Type B pancreatic cell (in vitro differentiated cells): ENCODE measurements at places on chromosomes 12 and 14. TPM values are rescaled to one million over a fixed set of nuclear protein-coding genes. Genes with fewer than 3 reads are reported as not detected.

C12orf50 gene
- total RNA-seq = 0.17 TPM in 1 of 2 replicates, not detected in the other

DNA sequence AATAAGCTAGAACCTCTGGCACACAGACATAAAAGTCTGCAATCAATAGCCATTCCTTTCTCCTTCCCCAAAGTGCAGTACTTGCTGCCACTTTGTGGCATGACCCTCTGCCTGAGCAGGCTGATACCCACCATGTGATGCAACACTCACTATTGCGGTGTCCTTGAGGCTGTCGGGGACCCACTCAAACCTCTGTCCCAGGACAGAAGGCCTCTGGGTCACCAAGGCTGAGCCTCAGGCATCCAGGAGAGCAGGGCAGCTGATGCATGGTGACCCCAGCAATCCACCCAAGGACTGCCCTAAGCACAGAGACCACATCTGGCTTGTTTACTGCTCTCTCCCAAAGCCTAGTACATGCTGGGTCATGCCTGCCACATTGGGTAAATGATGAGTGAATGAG lies 114.2 kb downstream of the DPF3 start:
- H3K27ac ChIP-seq = no peak overlapping the region
- H3K4me1 ChIP-seq = peaks cover 23% of the 10 kb centered on the region
- H3K4me3 ChIP-seq = no peak overlapping the region
- DNase-seq = peak; percentile 22
- no peaks in the 10 kb centered on the region for H3K27me3 ChIP-seq
- peaks cover 5% of the 10 kb centered on the region for H3K36me3 ChIP-seq

NTS gene
- 75.7 and 117 TPM in 2 replicates for total RNA-seq

PKP2 gene
- total RNA-seq = 29.5 and 116 TPM in 2 replicates

GRCh38 chr12:26069796-26070195 lies 55.0 kb downstream of the BHLHE41 start:
- no peak overlapping the region for H3K4me3 ChIP-seq
- no peak overlapping the region for H3K27ac ChIP-seq
- DNase-seq = no peak
- H3K27me3 ChIP-seq = no peaks in the 10 kb centered on the region

PTPRR gene
- total RNA-seq = 0.77 and 0.95 TPM in 2 replicates

GALNT8 gene
- 5.2 and 7.1 TPM in 2 replicates for total RNA-seq

AQP2 gene
- total RNA-seq = 0.55 TPM in 1 of 2 replicates, not detected in the other

GPRC5D gene
- 5.5 TPM in 1 of 2 replicates, not detected in the other for total RNA-seq

- no peaks in the 10 kb centered on the region for H3K36me3 ChIP-seq
- DNase-seq = no peak
- peaks cover 17% of the 10 kb centered on the region for H3K27me3 ChIP-seq
- no peak overlapping the region for H3K4me3 ChIP-seq
These were observed 375.3 kb downstream of the C12orf75 start for GRCh38 chr12:105705765-105706164.

ADAMTS20 gene
- total RNA-seq = 1.2 and 3.1 TPM in 2 replicates

- DNase-seq = no peak
- H3K27me3 ChIP-seq = peaks cover 3% of the 10 kb centered on the region
- no peak overlapping the region for H3K4me3 ChIP-seq
- peaks cover 18% of the 10 kb centered on the region for H3K36me3 ChIP-seq
- H3K4me1 ChIP-seq = peaks cover 22% of the 10 kb centered on the region
These were observed 113.1 kb upstream of the FKBP4 start for GRCh38 chr12:2681450-2682205.

ZNF641 gene
- total RNA-seq = 9.5 and 19.4 TPM in 2 replicates

DNA sequence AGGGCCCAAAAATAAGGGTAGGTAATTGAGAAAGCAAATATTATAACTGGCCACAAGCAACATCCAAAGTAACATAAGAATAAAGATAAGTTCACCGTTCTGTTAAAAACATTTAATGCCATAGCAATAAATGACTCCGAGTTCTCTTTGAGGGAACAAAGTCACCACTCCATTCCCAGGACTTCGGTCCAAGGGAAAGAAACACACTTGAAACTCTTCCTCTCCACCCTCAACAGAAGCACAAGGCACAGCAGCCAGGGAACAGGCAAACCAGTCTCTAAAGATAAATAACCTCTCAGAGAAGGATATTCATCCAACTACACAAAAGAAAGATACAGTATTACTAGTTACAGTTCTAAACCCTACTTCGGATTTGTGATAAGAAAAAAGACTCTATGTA lies 2.5 kb downstream of the SETD3 start:
- H3K4me1 ChIP-seq = peaks cover 39% of the 10 kb centered on the region
- DNase-seq = no peak
- H3K36me3 ChIP-seq = no peaks in the 10 kb centered on the region
- peak overlapping the region; percentile 44 for H3K4me3 ChIP-seq
- no peaks in the 10 kb centered on the region for H3K27me3 ChIP-seq
- peak overlapping the region; percentile 3 for H3K27ac ChIP-seq

LALBA gene
- total RNA-seq = not detected in 2 replicates

DNA sequence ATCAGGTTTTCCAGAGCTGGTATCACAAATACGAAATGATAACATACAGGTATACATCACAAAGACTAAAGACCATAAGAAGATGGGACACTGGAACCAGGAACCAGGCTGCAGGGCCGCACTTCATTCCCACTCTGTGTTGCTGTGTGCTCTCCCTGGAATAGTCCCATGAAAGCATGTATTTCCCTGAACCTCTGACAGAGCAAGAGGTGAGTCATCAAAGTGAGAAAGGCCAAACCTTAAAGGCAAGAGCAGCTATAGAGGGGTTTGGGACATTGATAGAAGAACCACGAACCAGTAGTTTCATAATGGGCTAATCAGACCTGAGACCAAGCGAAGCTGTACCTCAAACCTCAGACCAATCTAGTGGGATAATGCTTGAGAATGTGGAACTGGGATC lies 283.0 kb upstream of the PRKD1 start:
- H3K27ac ChIP-seq = no peak overlapping the region
- no peaks in the 10 kb centered on the region for H3K4me1 ChIP-seq
- H3K27me3 ChIP-seq = peaks cover 7% of the 10 kb centered on the region
- H3K4me3 ChIP-seq = no peak overlapping the region
- DNase-seq = no peak
- no peaks in the 10 kb centered on the region for H3K36me3 ChIP-seq

DNA sequence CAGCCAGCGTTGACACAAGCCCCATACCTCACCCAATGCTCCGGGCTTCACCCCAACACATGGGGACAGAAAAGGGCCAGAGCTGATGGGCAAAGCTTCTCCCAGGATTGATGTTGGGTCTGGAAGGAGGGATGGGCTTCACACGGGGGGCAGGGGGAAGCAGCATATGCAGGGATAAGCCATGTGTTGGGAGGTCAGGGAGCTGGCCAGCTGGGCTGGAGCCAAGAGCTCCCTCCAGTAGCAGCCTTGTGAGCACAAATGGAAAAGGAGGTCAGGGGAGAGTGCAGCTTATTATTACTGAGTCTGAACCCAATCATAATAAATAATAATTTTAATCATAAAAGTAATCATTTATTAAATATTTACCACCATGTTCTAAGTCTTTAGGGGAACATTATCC lies 9.3 kb downstream of the PLEKHD1 start:
- H3K4me3 ChIP-seq = no peak overlapping the region
- H3K27me3 ChIP-seq = peaks cover 45% of the 10 kb centered on the region
- no peaks in the 10 kb centered on the region for H3K4me1 ChIP-seq
- H3K36me3 ChIP-seq = no peaks in the 10 kb centered on the region
